ENCODE measurements at places on chromosomes 13 and 19.

DNA sequence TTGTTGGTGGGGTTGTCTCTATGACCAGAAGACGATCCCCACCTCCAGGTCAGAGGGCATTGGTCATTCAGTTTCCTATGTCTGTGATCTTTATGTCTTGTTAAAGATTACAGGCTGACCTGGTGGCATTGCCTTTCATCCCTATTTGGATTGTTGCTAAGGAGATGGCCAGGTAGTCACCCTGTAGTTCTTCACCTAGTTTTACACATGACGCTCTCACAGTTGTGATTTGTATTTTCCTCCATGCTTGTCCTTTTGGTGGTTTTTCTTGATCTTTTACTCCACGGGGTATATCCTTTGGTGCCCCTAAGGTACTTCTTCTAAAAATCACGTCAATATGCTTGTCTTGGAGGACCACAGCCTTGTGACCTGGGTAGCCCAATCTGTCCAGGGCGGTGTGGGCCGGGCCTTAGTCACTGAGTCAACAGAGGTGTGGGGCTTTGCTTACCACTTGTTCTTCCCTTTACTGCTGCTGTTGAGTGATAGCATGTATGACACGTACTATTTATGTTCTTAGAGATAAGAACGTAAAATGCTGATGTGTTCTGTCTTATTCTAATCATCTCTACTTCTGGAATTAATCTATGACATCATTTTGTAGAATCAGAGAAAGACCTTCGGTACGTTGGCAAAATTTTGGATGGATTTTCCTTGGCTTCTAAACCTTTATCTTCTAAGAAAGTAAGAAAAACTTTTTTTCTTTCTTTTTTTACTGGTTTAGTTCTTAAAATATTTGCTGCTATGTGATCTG is 20.1 kb downstream of the GPATCH1 start:
- no peak for DNase-seq

GRCh38 chr19:18901491-18901890 is 5.5 kb upstream of the CERS1 start:
- DNase-seq, result no peak

DNA sequence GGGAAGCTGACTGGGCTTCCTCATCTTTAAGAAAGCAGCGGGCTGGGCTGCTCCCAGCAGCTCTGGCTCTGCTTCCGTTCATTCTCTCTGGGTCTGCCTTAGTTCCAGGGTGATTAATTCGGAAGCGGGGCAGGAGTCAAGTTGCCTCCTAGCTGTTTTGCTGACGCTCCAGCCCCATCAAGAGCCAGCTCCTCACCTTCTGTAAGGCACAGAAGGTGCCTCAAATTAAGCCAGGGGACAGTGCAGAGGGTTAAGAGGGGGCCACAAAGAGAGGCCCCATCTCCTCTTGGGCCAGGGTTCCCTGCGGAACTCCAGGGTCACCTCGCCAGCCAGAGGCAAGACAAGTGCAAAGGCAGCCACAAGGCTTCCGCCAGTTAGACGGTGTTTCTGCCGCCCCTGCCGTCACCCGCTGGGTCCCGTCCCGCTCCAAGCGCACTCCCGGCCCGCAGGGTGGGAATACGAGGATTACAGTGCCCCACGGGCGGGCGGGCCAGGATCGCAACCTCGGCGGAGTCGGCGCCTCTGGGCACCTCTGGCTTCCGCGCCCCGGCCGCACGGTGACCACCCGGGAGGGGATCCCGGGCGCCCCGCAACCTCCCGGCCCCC is 508 bp downstream of the SLC15A1 start:
- DNase-seq, result no peak

DNA sequence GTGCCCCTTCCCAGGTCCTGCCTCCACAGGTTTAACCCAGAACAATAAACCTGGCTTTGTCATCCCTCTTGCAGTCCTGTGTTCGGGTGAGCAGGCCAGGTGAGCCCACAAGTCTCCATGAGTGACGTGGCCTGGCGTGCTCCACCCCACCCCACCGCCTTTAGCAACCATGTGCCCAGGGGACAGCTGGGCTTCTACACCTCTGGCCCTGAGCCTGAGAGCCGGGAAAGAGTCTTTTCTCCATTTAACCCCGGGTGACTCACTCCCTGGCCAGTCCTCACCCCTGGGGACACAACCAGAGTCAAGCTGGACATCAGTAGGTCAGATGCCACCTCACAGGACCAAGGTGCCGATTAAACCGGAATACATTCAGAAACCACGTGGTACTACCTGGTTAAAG is 4.1 kb downstream of the C19orf53 start:
- no peak for DNase-seq

DNA sequence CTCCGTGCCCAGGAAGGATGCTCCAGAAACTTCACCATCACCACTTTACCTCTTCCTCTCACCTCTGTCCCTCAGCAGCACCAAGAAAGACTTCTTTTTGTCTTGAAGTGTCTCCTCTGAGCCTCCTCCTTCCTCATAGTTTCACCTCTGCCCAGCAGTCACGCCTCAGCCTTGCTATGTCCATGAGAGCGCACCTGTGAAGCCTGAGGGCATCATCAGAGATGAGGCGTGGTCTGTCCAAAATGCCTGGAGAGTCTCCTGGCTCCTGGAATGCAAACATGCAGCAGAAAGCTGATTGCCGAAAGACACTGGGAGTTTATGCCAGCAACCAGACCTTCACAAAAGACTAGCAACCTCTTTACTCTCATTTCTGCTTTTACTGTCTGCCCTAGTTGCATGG is 336.6 kb downstream of the TEX29 start:
- DNase-seq, result no peak

- DNase-seq, result no peak
Observed at GRCh38 chr19:56273563-56274117, 1.1 kb downstream of the EDDM13 start.

GRCh38 chr13:40664350-40665125 is 1.9 kb downstream of the FOXO1 start:
- peak; percentile 83 for DNase-seq

- DNase-seq, result no peak
Observed at GRCh38 chr13:110942248-110942981, 27.5 kb upstream of the ANKRD10 start.

- DNase-seq, result no peak
Observed at GRCh38 chr19:1671716-1672037, 19.3 kb upstream of the TCF3 start.

GRCh38 chr19:17614476-17614875 is 59.0 kb downstream of the COLGALT1 start:
- no peak for DNase-seq

DNA sequence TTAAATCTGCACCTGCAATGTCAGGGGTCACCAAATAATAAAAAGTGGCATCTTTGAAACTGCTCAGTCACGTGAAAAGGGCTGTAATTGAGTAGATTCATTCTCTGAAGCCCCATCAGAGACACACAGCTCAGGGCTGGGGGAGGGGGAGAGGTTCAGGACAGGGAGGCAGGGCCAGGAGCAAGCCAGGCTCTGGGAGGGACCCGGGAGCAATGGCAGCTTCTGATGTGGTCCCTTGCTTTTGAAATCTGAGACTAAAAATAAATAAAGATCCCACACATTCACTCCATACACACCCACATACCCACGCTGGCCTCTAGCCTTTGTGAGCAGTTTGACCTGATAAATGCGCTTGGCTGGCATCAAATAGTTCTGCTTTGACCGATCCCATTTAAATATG is 32.8 kb downstream of the GSX1 start:
- no peak for DNase-seq

- DNase-seq, result no peak
Observed at GRCh38 chr19:35251456-35251855, 2.7 kb downstream of the LSR start.

GRCh38 chr13:108940121-108940520 is 310.7 kb downstream of the MYO16 start:
- no peak for DNase-seq

DNA sequence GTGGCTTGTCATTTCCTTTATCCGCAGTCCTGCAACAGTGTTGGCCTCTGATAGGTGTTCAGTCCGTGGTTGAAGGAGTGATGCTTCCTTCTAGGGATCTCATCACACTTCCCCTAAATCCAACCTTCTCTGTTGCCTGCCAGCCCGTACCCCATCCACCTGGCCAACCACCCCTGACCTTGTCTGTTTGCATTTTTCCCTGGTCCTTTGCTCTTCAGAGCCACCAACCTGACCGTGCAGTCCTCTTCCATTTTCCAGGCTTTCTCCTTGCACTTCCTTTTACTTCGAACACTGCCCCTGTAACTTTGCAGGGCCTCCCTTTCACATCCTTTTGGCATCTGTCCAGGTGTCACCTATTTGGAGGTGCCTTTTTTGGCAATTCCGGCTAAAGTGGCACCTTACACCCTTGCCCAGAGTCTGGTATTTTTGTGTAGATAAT is 696 bp downstream of the ZNF460 start:
- DNase-seq, result no peak

- DNase-seq, result no peak
Observed at GRCh38 chr13:39336937-39337336, 266.1 kb downstream of the LHFPL6 start.

- DNase-seq, result no peak
Observed at GRCh38 chr13:74710006-74710405, 575.8 kb upstream of the KLF12 start.

GRCh38 chr19:14544977-14545715 is 15.8 kb downstream of the TECR start:
- DNase-seq, result no peak

- DNase-seq, result no peak
Observed at GRCh38 chr19:7385062-7385461, 36.3 kb downstream of the ARHGEF18 start.

- DNase-seq, result no peak
Observed at GRCh38 chr13:80685942-80686341, 345.0 kb upstream of the SPRY2 start.

- peak; percentile 69 for DNase-seq
Observed at GRCh38 chr19:32224371-32225244, 120.8 kb upstream of the ZNF507 start.

- DNase-seq, result no peak
Observed at GRCh38 chr19:17104679-17105078, 29.1 kb downstream of the MYO9B start.

GRCh38 chr19:16235811-16236652 is 38.3 kb downstream of the AP1M1 start:
- DNase-seq, result no peak

- DNase-seq, result no peak
Observed at GRCh38 chr13:98970330-98970729, 7.5 kb downstream of the DOCK9 start.

GRCh38 chr19:38425810-38426466 is at the start of gene RASGRP4:
Gene RASGRP4 (minus strand): TSS chr19:38426219. CDS start chr19:38426091, 128 bp downstream.
- no peak for DNase-seq

DNA sequence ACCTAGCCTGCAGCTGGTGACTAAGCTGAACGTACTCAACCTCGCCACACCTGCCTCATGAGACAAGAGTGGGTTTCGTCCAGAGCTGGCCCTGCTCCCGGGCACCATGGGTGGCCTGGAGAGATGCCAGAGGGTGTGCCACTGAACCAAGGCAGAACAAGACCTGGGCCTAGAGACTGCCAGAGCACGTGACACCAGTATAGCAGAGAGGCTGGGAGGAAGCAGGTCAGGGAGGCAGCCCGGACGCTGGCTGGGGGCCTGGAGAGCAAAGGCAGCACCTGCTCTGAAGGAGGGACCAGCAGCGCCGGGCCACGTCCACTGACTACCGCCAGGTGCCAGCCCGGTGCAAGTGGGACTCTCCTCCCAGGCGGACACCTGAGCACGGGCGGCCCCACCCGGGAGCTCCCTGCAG is 7.3 kb upstream of the C13orf46 start:
- no peak for DNase-seq

DNA sequence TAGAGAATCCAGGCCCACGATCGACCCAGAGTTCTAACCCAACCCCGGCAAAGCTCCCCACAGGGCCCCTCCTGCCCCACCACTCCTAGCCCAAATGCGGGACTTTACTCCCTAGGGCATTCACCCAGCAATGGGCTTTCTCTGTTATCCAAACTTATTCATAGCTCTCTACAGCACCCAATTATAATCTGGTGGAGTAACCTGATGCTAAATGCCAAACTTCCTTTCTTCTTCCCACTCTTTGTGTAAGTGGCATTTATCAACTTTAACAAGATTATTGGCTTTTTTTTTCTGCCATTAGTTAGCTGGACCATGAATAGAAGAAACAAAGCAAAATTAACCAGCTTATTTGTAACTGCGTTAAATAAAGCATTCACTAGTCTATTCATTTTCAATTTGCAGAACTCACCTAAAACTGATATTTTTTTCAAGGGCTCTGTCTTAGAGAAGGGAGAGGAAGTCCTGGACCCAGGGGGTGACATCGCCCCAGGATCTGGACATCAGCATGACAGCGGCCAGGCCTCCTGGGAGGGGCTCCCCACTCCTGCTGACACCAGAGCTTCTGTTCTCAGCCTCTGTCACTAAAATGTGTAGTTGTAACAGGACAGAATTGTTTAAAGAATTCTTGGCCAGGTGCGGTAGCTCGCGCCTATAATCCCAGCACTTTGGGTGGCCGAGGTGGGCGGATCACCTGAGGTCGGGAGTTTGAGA is 1.5 kb downstream of the FAM124A start:
- no peak for DNase-seq

- peak; percentile 70 for DNase-seq
Observed at GRCh38 chr19:13181747-13182388, 31.7 kb downstream of the IER2 start.

GRCh38 chr19:13640611-13641010 is 123.7 kb upstream of the MRI1 start:
- no peak for DNase-seq

- DNase-seq, result no peak
Observed at GRCh38 chr13:23506807-23507291, 63.4 kb upstream of the TNFRSF19 start.

- DNase-seq, result no peak
Observed at GRCh38 chr13:70080012-70080411, 27.6 kb upstream of the ATXN8OS start.

DNA sequence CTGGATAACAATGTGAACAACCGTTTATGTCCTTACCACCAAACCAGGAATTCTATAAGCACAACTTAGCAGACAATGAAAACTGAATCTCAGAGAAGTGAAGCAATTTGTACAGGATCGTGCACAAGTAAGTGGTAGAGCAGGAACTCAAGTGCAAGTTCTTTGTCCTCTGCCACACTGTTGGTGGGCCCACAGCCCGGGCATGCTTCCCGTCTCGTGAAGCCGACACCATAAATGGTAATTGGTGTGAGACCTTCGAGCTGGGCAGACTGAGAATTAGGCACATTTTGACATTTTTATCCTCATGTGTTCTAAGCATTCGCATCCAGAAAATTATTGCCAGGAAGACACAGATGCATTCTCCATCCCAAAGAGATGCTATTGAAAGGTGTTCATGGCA is 27.9 kb upstream of the FLT1 start:
- no peak for DNase-seq

- no peak for DNase-seq
Observed at GRCh38 chr13:52348071-52348470, 57.9 kb downstream of the THSD1 start.

DNA sequence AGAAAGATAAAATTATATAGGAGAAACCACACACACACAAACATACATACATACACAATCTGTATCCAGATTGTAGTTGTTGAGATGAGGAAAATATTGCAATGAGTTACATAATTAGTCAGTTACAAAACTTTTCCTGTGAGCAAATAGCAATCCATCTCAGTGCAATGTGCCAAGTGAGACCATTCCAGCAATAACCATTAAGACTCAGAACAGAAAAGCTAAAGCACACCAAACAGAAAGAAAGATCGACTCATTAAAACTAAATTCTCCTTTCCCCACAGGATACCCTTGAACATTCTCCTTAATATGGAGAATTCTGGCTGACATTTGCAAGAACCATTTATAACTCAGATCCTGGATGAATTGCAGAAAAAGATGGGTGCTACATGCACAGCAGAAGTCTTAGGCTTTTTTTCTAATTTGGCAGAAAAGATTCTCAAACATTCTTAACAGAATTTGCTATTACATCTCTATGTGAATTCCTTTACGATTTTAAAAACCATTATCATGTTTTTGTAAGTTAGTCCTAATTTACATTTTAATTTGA is 1341.2 kb upstream of the SPRY2 start:
- no peak for DNase-seq

- no peak for DNase-seq
Observed at GRCh38 chr19:35257113-35257461, 8.3 kb downstream of the LSR start.

All from testis (tissue), 5 donors.